8988T (cell line): ENCODE measurements at places on chromosomes 3 and 15.

DNA sequence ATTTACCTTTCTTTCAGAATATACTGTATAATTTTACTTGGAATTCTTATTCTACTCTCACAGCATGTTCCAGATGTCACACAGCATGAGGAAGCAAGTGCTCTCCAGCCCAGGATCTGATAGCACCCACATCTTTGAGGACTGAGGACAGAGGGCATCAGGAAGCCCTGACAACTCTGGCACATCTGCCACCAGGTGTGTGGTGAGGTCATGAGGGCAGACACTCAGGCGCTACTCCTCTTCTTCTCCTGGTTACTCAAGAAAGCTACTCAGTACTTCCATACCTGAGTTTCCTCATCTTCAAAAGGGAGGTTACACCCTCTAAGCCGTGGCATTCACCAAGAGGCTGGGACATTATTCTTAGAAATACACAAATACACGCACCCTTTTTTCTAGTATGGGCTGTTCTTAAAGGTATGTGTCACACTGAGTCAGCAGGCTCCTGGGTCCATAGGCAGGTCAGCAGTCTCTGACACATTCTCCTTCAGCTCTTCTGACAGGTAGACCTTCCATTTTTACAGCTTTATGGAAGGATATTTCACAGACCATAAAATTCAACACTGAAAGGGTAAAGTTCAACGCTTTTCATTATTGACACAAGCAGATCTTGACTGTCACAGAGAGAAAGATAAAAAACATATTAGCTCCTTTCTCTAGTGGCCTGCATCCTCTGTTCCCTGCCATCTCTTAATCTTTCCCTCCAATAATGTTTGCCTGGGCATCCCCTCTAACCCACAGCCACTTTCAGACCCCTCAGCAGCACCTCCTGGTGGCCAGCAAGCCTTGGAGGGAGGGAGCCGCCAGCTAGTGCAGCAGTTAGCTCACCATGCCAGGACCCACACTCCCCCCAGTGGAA, 103.2 kb upstream of the TJP1 start:
- DNase-seq = peak; percentile 42

- DNase-seq = no peak
Observed at GRCh38 chr3:155227141-155227540, 66.3 kb downstream of the STRIT1 start.

- DNase-seq = no peak
Observed at GRCh38 chr15:99574502-99574901, 8.7 kb downstream of the MEF2A start.

DNA sequence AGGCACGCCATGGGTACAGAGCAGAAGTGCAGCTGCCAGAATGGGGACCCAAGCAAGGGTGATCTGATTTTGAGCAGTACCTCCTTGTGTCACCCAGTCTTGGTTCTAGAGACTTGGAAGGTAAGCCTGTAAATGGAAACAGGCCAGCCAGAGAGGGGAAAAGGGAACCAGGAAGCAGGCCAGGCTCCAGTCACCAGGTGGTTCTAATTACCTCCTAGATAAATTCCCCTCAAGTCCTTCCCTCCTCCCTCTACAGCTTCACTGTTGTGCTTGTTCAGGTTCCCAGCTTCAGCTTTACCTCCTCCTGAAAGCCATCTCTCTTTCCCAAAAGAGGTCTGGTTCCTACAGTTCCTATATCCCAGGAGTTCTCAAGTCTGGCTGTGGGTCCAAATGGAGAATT, 58.8 kb upstream of the SLC7A14 start:
- DNase-seq = no peak

- no peak for DNase-seq
Observed at GRCh38 chr3:42631620-42632019, 21.9 kb upstream of the ZBTB47 start.

DNA sequence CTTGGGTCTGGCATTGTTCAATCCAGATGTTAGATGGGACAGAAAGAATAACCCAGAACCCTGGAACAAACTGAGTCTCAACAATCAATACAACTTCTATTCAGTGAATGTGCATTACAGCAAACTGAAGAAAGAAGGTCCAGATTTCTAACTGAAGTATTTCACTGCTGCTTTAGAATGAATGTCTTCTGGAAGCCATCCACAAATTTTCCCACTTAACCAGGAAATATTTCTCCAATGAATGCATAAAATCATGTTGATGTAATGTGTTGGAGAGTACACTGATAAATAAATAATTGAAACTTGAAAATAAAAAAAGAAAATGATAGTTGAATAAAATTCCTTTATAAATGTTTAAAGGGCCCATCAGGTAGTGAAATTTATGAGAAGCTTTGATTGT, 658.6 kb downstream of the ZBBX start:
- no peak for DNase-seq

- no peak for DNase-seq
Observed at GRCh38 chr3:173789530-173790162, 392.1 kb downstream of the NLGN1 start.

GRCh38 chr3:189567322-189567721, 63.9 kb upstream of the TP63 start:
- DNase-seq = no peak

DNA sequence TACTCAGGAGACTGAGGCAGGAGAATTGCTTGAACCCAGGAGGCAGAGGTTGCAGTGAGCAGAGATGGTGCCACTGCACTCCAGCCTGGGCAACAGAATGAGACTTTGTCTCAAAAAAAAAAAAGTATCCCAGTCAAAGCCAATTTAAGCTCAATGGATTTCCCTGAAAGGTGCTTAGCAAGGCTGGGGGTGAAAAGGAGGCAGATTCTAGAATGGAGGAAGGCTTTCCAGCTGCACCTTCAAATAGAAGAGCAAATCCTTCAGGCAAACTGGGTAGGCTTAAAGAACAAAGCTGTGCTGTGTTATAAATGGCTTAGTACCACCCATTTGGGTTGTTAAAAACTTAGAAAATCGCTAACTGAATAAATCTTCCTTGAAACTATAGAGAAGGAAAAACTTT, 3.0 kb upstream of the IFT57 start:
- no peak for DNase-seq

DNA sequence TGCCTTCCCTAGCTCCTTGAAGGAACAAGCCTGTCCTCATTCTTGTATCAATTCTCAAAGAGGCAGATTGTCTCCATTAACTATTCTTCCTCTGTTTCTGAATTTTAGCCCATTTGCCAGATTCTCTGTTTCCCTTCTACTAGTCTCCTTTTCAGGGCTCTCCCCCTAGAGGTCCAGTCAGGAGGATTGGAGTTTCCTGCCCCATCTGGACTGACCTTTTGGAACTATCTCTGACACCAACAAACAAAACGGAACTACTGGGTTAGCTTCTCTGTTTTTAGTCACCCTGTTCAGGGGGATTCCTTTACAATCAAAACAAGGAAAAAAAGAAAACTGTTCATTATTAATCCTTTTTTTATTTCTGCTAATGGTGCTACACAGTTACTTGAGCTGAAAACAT, 10.2 kb upstream of the KPNA4 start:
- no peak for DNase-seq

DNA sequence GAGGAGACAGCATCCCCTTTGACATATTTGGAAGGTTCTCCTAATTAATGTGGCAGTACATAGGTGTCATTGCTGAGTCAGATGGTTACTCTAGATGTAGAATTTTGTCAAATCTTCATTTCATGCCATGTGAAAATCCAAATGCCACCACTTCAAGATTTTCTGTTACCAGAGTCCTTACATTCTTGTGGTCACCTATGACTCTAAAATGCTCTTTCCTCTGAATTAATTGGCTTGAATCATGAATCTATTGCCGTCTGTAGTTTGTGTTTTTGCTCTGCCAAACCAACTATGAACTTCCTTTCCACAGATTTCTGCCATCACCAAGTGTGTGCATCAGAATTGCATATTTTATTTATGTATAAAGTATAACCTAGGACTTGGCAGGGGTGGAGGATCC, 269.4 kb upstream of the ZPLD1 start:
- DNase-seq = no peak

GRCh38 chr3:47432673-47433072, 43.1 kb downstream of the SCAP start:
- no peak for DNase-seq

DNA sequence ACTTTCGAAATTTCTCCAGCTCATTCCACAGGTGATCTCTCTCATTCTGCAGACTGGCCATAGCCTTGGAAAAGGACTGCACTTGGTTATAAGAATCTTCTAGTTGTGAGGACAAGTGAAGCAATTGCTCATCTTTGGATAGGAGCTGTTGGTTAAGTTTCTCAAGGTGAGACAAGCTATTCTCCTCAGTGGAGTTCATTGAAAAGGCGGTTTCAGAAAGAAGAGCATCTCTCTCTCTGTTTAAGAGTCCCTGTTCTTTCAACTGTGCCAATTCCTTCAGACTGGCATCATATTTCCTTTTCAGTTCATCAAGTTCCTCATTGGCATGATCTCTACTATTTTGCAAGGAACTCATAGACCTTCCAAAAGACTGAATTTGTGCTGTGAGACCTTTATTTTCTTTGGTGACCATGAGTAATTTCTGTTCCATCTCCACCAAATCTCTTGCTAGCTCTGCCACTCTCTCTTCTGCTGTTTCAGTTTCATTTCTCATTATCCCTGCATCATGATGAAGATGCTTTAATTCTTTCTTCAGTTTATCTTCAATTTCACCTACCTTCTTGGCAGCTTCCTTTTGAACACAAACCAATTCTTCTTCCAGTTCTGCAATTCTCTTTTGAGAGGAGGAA, 30.2 kb upstream of the HCLS1 start:
- DNase-seq = no peak

GRCh38 chr3:71778353-71778752, 6.6 kb downstream of the PROK2 start:
- no peak for DNase-seq

DNA sequence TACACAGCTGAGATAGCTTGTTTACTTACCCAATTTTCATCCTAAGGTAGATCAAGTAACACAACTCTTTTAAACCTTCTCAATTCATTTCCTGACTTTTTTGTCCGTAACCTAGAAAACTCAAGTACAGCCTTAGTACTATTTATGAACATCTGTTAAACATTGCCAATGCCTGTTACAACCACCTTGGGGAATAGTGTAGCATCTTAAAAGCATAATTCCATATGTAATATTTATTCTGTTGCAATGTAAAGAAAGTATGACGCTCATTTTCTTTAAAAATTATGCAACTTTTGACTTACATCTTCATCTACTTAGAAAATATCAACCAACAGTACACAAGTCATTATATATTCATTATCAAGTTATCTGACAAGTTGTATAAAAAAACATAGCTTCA, 54.6 kb downstream of the SUCLG2 start:
- no peak for DNase-seq

DNA sequence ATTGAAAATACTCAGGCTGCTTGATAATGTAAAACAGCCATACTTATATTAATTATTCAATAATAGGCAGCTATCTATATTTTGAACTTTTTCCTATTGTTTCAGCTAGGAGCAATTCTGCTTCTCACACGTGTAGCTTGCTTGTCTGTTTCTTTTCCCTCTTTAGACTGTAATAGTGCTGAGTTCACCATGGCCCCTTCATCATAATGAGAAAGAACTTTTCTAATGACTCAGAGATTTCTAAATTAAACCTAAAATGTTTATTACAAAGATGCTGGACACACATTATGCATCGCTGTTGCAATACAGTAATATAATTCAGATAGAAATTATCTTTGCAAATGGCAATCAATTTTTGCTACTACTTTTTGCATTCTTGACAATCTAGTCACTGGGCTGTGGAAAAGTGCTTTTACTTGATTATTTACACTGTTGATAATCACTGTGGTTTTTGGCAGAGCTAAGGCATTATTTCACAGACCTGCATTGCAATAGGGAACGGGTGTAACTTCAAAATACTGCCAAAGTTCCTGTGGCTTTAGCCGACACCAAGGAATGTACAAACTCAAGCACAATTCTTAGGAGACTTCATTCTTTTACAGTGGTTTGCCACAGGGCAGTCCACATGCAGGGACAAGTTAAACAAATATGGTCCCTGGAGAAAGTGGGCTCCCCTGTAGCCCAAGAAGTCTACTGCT, 281.0 kb upstream of the TBL1XR1 start:
- no peak for DNase-seq

DNA sequence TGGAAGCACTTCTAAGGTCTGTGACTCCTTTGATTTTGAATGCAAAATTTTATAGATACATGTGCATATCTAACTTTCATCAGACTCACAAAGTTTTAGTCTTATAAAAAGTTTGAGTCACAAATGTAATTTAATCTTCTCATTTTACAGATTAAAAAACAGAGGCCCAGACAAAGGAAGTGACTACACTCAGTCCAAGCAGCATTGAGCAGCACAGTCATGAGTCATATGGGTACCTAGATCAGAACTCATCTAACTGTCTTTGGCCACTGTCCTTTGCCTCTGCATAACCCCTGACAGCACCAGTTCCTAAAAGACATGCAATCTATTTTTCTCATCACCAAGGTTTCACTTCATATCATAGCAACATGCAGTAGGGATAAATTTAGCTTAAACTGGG, 210.7 kb upstream of the KCNH8 start:
- no peak for DNase-seq

- DNase-seq = no peak
Observed at GRCh38 chr3:194142156-194142910, 6.4 kb downstream of the HES1 start.

DNA sequence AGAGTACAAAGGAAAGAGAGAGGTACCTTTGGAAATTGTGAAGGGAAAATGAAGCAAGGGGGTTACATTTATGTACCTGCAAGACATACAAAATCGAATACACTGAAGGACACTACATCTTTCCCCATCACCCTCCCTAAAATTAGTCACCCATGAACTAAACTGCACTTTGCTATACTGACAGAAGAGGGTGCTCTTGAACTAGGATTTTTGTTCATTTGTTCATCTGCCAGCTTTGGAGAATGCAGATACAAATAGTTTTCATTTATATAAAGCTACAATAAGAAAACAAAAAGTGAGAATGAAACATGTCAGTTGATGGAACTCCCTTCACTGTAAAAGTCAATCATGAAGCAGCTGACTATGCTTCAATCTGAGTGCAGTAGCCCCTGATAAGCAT, 55.7 kb downstream of the PCCB start:
- DNase-seq = no peak

DNA sequence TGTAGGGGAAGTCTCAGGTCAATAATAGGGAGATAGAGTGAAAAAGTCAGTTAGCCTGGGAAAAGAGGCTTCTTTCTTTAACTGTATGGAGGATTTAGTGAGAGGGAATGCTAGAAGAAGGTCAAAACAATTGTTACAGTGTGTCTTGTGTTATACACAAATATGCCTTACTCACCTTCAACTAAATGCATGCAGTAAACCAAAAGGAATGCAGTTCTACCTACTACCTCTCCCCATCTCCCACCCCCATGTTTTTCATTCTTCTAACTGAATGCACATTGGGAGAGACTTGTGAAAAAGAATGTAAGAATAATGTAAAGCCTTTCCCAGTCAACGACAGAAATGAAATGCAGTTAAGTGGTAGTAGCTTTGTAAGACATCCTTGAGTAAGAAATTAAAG, 33.8 kb downstream of the CCDC66 start:
- no peak for DNase-seq

DNA sequence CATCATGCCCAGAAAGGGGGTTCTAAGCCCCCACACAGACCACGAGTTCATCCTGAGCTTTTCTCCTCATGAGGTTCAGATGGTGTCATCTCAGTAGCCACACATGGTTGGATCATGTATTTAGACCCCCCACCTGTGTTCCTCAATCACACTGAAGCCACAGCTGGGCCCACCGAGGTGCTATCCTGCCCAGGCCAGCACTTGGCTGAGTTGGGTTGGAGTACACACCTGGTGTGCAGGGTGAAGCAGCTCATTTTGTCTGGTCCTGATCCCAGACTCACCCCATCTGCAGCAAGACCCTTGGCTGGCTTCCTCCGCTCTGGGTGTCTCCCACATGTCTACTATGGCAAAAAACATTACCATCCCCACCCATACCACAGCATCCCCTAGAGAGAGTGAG, 41.9 kb downstream of the ACAA1 start:
- DNase-seq = no peak

- peak; percentile 13 for DNase-seq
Observed at GRCh38 chr3:29335438-29335837, 54.6 kb downstream of the RBMS3 start.
